Activated CD4-positive, alpha-beta T cell treated with anti-CD3 and anti-CD28 coated beads, Interleukin-2, amount 50 U/mL, for 48 hours (primary cell): ENCODE measurements at places on chromosomes 13 and 19.

- no peak for DNase-seq
These were observed 71.0 kb downstream of the RNF17 start for GRCh38 chr13:24834902-24835510.

DNA sequence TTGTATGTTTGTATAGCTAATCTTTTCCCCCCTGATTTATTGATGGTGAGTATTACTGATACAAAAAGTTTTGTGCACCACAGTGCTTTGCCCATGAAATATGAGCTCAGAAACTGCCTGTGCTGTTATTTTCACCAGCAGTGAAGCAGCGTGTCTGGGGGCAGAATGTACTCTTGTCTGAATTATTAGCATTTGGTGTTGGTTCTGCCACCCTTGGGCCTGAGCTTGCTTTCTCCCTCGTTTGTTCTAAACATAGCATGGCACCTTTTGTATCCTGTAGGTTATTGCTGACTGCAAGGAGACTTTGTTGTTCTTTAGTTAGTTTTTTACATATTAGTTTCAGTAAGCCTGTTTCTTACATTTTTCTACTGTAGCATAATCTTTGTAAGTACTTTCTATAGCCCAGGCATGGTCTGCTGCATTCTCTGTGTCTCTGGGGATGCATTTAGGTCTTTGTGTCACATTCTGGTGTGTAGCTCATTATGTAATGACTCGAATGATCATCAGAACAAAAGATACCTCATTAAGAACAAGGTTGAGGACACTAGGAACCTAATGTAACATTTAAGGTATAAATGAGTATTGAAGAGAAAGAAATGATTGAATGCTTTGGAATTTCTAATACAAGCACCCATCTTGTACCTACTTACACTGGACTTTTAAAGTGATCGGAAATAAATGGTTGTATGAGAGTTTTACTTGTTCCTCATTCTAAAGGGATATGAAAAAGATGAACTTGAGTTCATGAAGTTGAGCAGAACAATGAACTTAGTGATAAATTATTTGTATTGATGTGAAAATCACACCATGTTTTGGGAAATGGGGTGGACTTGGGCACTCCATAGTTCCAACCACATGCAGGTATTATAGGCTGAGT, 50.3 kb upstream of the GPI start:
- DNase-seq = no peak

GRCh38 chr13:73583331-73583730, 524.5 kb downstream of the KLF5 start:
- DNase-seq = no peak

GRCh38 chr13:69857183-69857821, 250.3 kb upstream of the ATXN8OS start:
- no peak for DNase-seq

DNA sequence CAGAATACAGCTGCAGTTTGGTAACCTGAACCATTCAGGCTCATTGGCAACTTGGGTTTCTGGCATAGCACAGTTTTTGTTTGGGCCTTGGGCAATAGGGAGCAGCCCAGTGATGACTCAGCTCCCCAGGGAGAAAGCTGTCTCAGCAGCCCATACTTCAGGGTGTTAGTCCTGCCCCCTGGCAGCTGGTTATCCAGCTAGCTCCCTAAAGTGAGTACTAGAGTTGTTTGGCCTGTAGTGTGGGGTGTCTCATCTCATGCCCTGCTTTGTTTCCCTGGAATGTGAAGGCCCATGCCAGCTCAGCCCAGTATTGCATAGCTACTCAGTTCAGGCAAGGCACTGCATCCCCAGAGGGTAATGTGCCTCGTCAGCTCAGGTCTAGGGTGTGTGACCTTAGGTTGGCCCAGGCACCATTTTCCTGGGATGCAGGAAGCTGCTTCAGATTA, 18.2 kb upstream of the ZNF543 start:
- DNase-seq = no peak
